ENCODE measurements at places on chromosomes 7 and 10. TPM values are rescaled to one million over a fixed set of nuclear protein-coding genes. Genes with fewer than 3 reads are reported as not detected.

ADGRA1 gene
- total RNA-seq: not detected

PTEN gene
- total RNA-seq: 99.2 TPM

GPR37 gene
- 9.8 TPM for total RNA-seq

- DNase-seq: no peak
Measured at GRCh38 chr10:19195698-19196097, 147.1 kb downstream of the MALRD1 start.

SPDYE2B gene
- total RNA-seq: not detected

GRCh38 chr10:16360001-16360400 lies 76.8 kb upstream of the PTER start:
- DNase-seq: no peak

DNA sequence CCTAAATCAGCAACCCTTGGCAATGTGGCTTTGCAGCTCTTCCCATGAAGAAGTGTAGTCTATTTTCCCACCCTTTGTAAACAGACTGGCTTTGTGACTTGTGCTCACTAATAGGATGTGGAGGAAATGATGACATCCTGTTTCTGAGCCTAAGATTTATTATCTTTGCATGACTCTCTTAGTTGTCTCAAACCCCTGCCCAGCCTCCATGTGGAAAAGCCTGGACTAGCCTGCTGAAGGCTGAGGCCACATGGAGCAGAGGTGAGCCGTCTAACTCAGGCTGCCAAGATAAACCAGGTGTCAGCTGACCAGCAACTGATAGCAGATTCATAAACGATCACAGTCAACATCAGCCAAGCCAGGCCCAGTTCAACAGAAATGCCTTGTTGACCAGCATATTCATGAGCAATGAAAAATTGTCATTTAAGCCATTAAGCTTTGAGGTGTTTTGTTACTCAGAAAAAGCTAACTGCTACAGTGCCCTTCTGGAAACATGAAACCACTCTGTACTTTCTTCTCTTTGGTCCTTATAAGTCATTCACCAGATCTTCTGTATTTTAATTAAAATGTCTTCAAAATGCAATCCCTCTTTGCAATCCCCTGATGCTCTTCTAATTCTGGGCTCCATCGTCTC lies 586.3 kb upstream of the ANKRD30A start:
- DNase-seq: peak; percentile 53

DNA sequence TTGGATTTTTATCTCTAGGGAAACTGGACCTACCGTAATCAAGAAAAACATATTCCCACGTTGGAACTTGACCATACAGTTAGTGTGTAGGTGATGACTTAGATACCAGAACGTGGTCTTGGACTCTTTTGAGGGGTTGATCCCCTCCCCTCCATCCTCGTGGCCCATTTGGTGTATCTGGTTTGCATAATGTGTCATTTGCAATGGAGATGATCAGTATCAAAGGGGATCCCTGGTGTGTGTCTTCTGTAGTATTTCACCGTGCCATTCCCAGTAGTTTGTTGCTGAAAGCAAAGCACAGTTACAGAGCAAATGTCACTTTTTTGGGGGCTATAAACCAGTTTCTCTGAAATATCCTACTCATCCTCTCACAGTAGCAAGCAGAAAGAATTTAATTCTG lies 217.7 kb downstream of the TCF7L2 start:
- DNase-seq: no peak

DNA sequence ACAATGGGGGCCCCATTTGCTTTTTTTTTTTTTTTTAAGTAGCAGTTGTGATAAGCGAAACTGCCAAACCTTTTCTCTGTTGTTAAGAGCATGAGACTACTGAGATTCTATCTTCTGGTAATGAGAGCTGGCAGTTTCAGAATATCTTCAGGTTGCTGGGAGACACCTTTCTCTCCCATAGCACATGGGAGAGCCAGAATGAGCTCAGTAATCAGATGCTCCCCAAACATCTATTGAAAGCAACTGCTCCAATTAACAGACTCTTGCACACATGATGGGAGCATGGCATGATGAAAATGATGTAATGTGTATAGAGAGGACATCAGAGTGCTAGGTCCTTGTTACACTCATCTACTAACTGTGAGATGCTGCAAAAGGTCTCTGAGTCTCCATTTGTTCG lies 18.8 kb downstream of the MYO3A start:
- no peak for DNase-seq

DNA sequence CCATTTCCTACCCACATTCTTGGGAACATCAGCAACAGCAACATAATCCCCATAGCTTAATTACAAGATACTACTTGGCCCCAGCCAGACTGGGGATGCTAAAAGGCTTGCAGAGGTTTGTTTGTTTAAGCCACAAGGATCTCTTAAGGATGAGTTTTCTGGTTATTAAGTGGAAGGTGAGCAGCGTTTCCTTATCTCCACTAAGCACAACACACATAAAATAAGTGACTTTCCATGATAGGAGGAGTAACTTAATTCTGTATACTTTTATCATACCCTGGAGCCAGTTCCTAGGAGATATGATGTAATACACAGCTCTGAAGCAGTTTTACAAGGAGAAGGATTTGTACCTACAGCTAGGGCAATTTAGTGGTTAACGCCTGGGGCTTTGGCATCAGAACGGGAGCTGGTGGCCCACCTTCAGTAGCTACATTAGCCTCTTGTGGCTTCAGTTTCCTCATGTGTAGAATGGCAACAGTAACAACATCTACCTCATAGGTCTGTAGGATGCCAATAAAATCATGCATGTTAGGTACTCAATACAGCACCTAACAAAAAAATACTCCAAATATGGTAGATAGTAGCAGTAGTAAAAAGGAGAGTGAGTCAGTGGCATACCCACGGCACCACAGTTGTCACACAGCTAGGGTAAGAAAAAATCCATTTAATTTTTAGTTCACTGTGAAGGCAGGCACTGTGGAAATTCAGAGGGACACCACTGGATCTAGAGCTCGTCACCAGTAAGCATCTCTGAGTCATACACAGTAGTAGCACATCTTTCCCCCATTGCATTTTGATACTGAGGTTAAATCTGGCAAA lies 55.2 kb downstream of the DOCK4 start:
- no peak for DNase-seq

CPA5 gene
- not detected for total RNA-seq

DNA sequence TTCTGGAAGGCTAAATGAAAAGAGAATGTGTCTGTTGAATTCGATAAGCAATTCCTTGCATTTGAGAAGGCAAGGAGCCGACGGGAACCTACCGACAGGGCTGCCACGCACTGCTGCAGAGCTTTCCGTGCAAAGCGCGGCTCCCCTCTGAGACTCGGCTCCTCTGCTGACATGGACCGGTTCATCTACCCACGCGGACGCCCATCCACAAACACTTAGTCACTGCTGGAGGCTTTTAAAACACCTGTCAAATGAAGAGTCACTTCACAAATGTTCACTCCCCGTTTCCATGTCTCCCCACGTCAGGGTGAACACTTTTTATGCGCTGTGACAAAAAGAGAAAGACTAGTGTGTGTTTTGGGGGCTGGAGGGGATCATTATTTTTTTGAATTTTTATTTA lies 32.0 kb downstream of the AMZ1 start:
- no peak for DNase-seq

PRXL2A gene
- total RNA-seq: 24.3 TPM

DNA sequence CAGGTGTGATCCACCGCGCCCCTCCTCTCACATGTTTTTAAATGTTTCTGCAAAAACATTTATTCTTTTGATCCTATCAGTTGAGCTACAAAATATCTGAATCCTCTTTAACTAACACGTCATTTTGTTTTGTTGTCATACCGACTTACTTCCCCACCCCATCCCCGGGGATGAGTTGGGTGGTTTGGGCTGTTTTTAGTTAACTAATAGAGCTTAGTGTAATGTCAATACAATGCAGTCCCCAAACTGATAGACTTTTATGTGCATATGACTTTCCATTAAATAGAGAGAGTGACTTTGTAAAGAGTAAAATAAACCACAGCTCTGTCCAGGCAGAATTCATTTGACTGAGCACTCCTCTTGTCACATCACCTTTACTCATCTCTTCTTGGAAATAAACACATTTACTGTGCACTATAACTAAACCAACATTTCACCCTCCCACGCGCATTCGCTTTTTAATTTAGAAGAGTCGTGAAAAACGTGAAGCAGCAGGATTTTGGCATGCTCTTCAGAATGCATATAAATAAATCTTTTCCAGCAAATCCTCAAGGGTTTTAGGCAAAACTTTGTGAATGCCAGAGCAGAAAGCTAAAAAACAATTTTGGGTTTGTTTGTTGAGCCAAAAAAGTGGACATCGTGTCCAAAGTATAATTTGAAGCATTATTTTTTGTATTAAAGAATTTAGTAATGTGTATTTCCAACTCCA lies 187.4 kb upstream of the MGMT start:
- DNase-seq: no peak

DNA sequence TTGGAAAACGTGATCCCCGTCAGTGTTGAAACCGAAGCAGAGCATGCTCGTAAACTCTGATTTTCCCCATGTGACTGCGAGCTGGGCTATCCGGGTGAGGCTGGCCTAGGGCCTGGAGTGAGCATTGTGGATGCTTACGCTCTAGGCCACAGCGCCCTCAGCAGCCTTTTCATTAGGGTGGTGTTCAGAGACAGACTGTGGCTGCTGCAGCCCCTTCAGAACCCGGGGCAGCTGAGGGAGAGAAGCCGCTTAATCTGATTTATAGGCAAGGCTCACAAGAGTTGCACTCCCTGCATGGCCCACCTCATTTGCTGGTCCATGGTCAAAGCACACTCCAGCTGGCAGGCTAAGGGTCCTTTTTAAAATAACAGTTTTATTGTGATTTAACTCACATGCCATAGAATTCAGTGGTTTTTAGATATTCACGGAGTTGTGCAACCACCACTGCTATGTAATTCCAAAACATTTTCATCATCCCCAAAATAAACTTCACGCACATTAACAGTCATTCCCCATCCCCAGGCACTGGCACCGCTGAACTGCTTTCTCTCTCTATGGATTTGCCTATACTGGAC lies 72.5 kb downstream of the SYPL1 start:
- peak; percentile 73 for DNase-seq

DNA sequence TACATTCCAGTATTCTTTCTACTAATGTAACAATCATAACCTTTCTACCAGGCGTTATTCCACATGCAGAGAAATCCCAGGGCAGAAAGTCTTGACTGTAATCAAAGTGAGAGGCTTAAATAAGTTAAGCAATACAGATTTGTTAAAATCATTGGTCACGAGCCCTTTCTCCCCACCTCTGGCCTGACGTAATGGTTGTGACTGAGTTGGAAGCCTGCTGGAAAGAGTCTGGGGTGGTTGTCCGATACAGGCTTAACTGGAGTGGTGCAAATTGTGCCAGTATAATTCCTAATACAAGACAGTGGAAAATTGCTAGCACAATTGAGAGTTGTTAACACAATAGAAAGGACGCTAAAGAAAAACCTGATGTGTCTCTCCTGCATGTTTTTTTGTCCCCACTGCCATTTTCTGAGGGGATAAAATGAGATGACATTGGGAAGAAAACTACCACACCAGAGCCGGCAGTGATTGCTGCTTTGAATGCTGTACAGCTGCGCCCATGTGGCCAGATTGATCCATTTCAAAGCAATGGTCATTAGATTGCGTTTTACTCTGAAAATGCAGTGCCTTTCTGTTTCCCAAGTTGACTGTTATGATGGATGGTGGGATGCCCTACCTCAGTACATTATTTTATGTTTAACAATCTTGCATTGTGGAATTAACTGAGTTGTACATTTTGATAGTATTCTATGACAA lies 190.8 kb downstream of the POU6F2 start:
- DNase-seq: no peak

- DNase-seq: no peak
Measured at GRCh38 chr7:88267421-88267820, 39.3 kb downstream of the STEAP4 start.

- no peak for DNase-seq
Measured at GRCh38 chr10:58082248-58082647, 185.4 kb downstream of the IPMK start.

DNA sequence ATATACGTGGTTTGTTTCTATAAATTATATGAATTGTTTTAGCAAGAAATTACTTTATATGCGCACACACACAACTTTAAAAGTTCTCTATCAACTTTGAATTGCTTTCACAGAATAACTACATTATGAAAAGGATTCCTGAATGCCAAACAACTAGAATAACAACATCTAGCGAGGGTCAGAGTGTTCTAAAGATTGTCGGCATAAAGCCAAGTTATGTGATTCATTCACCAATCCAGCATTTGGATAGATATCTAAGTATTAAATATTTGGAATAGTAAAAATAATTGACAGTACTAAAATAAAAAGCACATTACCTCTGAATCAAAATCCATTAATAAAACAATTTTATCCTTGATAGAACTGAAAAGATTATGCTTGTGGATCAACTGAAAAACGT lies 125.3 kb upstream of the AMPH start:
- peak; percentile 12 for DNase-seq

- DNase-seq: no peak
Measured at GRCh38 chr10:62769574-62770242, 34.8 kb upstream of the ADO start.

DNA sequence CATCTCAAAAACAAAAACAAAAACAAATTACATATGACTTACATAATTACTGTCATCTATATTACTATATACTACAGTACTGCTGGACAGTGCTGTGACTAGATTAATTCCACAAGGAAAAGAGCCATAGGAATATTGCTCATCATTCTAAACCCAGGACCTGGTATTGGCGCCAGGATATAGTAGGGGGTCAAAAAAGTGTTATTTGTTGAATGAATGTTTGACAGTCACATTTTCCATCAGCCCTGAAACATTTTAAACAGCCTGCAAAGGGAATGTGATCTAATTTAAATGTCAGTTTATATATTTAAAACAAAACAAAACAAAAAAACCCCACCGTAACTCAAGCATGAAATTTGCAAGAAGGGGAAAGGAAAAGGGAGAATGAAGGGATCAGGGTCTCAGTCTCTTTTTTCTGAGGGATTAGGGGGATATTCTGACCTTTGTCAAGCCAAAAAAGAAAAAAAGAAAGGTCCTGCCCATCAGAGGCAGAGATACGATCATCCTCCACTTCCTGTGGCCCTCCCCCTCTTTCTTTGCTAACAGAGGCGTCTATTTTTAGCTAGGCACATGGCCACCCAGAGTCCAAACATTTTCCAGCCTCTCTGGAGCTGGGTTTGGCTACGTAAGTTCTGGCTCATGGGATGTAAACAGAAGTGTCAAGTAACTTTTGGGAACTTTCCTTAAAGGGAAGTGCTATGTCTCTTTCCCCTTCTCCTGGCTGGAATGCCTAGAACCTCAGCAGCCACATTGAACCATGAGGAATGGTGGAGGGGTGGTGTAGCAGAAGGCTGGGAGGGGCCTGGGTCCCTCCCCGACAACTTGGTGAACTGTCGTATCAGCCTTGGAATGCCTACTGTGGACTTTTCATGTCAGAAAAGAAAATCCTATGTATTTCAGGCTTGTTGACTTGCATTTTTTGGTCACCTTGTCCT lies 44.6 kb upstream of the DLG5 start:
- DNase-seq: peak; percentile 94

GRCh38 chr10:114172216-114172615 lies 1.8 kb downstream of the CCDC186 start:
- DNase-seq: peak; percentile 45
